ENCODE measurements at places on chromosomes 1 and 21. TPM values are rescaled to one million over a fixed set of nuclear protein-coding genes. Genes with fewer than 3 reads are reported as not detected.
A peak's percentile ranks its signal among the peaks of the same experiment; 100 is the strongest.

DNA sequence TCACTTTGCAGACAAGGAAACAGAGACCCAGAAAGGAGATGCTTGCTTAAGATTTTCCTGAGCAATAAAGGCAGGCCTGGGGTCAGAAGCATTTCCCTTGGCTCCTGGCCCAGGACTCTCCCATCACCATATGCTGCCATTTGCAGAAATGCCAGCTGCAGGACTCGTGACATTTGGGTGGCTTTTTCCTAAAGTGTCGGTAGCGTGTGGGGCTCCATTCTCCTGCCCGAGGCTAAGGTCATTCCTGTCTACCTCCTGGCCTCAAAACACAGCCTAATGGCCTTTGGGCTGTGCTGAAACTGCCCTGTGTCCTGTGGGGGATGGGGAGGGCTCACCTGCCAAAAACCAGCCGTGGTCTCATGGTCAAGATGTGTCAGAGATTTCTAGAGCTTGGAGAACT lies 216.1 kb upstream of the EDN2 start:
- H3K4me3 ChIP-seq = no peak overlapping the region
- no peak overlapping the region for H3K27ac ChIP-seq
- no peaks in the 10 kb centered on the region for H3K36me3 ChIP-seq
- H3K4me1 ChIP-seq = no peaks in the 10 kb centered on the region

GRCh38 chr1:156781585-156782186 lies 14.4 kb downstream of the PRCC start:
- H3K27ac ChIP-seq = no peak overlapping the region
- peaks cover 5% of the 10 kb centered on the region for H3K36me3 ChIP-seq
- H3K4me1 ChIP-seq = peaks cover 8% of the 10 kb centered on the region

GRCh38 chr1:75980972-75981897 lies 49.0 kb upstream of the ASB17 start:
- H3K36me3 ChIP-seq = no peaks in the 10 kb centered on the region
- H3K27me3 ChIP-seq = no peaks in the 10 kb centered on the region
- H3K27ac ChIP-seq = no peak overlapping the region
- H3K4me3 ChIP-seq = no peak overlapping the region

DNA sequence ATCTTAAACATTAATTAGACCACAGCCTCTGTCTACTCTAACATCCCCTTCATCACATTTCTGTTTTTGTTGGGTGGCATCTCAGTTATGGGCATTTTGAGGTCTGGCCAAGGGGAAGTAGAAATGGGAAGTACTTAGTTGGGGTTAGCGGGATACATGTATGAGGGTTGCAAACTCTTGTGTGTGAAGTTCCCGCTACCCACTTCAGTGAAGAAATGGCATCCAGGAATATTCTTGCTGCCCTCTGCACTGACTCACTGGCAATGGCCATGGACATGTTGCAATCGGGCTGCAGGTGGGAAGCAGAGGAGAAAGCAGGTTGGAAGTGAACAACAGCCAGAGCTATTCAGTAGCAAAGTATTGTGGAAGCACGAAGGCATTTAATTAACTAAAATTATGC lies 7.4 kb downstream of the CD48 start:
- no peaks in the 10 kb centered on the region for H3K36me3 ChIP-seq
- peaks cover 8% of the 10 kb centered on the region for H3K27me3 ChIP-seq
- no peak for DNase-seq
- H3K4me1 ChIP-seq = no peaks in the 10 kb centered on the region

GRCh38 chr1:53470155-53470554 lies 11.0 kb downstream of the DMRTB1 start:
- H3K4me1 ChIP-seq = peaks cover 3% of the 10 kb centered on the region
- no peak overlapping the region for H3K27ac ChIP-seq

DNA sequence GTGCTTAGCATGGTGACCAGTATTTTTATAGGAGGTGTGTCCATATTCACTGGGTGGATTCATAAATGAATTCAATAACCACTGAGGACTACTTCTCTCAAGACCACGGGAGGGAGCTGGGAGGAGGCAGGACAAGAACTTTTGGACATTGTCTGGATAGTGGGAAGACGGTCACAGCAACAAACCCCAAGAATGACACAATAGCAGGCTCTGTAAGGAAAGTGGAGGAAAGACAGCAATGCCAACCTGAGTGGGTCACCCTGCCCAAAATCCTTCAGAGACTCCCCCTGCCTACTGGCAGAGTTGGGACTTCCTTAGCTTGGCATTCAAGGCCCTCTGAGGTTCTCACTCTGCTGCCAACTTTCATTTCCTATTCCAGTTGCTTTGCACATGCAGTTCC lies 42.0 kb downstream of the GLIS1 start:
- H3K36me3 ChIP-seq = peaks cover 9% of the 10 kb centered on the region
- no peak overlapping the region for H3K27ac ChIP-seq
- H3K4me3 ChIP-seq = peak overlapping the region; percentile 3
- no peak for DNase-seq
- no peaks in the 10 kb centered on the region for H3K27me3 ChIP-seq

GRCh38 chr1:150516616-150517015 lies 1.1 kb downstream of the FALEC start:
- peaks cover 13% of the 10 kb centered on the region for H3K4me1 ChIP-seq
- no peak for DNase-seq
- no peaks in the 10 kb centered on the region for H3K27me3 ChIP-seq
- H3K36me3 ChIP-seq = peaks cover 6% of the 10 kb centered on the region
- H3K27ac ChIP-seq = no peak overlapping the region

- H3K4me3 ChIP-seq = no peak overlapping the region
- H3K4me1 ChIP-seq = no peaks in the 10 kb centered on the region
- peaks cover 12% of the 10 kb centered on the region for H3K27me3 ChIP-seq
- no peak for DNase-seq
- H3K36me3 ChIP-seq = no peaks in the 10 kb centered on the region
Measured at GRCh38 chr1:169906938-169907337, 13.2 kb upstream of the SCYL3 start.

DNA sequence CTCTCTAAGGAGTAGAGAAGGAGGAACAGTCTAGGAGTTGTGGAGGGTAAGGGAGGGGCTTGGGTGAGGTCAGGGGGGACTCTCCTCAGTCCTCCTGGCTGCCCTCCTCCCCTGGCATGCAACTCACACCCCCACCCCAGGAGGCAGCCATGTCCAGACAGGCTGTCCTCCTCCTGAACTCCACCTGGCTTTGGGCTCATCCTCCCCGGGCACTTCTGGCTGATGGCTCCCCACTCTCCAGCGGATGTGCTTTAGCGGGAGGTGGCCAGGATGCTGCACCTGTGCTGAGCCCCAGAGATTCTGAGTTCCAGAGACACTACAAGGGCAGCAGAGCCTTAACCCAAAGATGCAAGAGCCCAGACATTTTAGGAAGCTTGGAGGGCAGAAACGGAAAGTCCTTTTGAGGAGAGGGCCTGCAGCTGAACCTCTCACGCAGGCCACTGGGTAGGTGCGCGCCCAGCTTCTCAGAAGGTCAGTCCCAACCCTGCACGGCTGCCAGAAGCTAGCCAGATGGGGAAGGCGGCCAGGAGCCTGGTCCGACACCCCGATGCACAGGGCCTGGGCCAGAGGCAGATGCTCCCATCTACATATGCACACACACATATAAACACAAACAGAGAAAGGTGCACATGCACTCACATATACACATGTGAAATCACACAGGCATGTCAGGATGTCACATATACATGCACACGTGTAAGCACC lies 83.4 kb downstream of the PDE9A start:
- peaks cover 7% of the 10 kb centered on the region for H3K4me1 ChIP-seq
- H3K27ac ChIP-seq = no peak overlapping the region
- peaks cover 2% of the 10 kb centered on the region for H3K27me3 ChIP-seq
- DNase-seq = no peak
- no peak overlapping the region for H3K4me3 ChIP-seq

DNA sequence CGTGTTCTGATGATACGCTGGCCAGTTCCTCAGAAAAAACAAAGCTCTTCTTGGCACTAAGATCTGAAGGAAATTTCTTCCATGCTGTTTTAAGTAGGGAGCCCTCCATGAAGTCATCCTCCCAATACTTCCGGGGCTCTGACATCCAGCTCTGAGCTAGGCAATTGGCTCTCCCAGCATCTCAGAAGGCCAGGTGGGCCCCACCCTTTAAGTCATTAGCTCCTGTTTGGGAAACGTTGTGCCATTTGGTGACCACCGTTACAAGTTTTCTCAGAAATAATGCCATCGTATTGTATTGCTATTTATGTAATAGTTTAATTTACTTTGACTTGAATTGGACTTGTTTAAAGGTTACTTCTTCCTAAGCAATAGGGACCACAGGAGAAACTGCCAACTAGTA lies 130.3 kb upstream of the EDN2 start:
- no peak overlapping the region for H3K4me3 ChIP-seq
- DNase-seq = peak; percentile 25
- no peaks in the 10 kb centered on the region for H3K27me3 ChIP-seq
- H3K4me1 ChIP-seq = peaks cover 4% of the 10 kb centered on the region

DNA sequence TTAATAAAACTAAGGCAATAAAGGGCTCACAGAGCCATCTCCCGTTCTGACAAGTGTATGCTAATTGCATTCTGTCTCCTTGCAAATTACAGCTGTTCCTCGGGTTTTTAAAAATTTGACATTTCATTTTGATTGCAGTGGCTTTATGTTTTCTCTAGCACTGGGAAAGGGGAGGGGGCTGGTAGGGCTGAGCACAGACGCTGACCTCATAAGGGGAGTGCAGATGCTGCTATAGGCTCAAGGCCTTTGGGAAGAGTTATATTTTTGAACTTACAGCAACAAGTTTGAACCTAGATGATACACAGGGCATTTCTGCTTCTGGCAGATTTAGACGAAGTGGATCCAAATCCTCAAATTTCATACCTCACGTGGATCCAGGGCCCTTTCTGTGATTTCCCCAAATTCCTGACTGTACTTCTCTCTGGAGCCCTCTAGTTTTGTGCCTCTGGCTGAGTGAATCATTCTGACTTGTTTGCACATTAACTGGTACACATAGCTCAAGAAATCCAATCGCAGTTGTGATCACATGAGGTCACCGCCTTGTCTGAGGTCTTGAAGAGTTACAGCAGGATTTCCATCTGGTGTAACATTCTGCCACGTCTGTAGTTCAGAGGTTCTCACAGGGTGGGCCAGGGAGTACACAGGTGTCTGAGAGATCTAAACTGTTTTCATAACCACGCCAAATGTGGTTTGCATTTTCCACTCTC lies 230.3 kb downstream of the C1orf94 start:
- H3K27me3 ChIP-seq = no peaks in the 10 kb centered on the region
- H3K4me3 ChIP-seq = no peak overlapping the region
- no peak for DNase-seq
- no peaks in the 10 kb centered on the region for H3K4me1 ChIP-seq

DNA sequence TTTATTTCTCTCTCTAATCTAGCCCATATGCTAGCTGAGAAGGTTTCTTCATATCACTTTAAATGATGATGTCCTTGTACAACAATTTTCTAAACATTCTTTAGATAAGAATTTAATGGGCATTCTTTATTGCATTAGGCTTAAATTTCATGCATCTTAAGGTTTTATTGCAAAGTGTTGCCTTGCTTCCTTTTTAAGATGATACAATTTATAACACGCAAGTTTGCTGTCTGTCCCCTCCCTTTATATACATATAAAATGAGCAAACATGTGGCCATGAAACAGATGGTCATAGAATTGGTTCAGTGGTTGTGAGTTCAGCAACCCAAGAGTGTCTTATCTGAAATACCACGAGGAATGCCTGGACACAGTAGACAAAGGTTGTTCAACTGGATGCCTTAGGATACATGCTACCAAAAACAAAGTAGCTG lies 12.1 kb downstream of the NBPF3 start:
- H3K27ac ChIP-seq = peak overlapping the region; percentile 86
- peaks cover 20% of the 10 kb centered on the region for H3K36me3 ChIP-seq
- no peak for DNase-seq

- H3K36me3 ChIP-seq = no peaks in the 10 kb centered on the region
- peaks cover 5% of the 10 kb centered on the region for H3K4me1 ChIP-seq
- no peak overlapping the region for H3K27ac ChIP-seq
- H3K27me3 ChIP-seq = no peaks in the 10 kb centered on the region
- no peak overlapping the region for H3K4me3 ChIP-seq
- no peak for DNase-seq
Measured at GRCh38 chr21:28725396-28725795, 267.3 kb downstream of the LTN1 start.

- no peaks in the 10 kb centered on the region for H3K27me3 ChIP-seq
- H3K4me1 ChIP-seq = peaks cover 23% of the 10 kb centered on the region
- no peaks in the 10 kb centered on the region for H3K36me3 ChIP-seq
Measured at GRCh38 chr1:83546874-83547273, 452.1 kb downstream of the TTLL7 start.

- H3K27me3 ChIP-seq = peaks cover 35% of the 10 kb centered on the region
- H3K36me3 ChIP-seq = no peaks in the 10 kb centered on the region
- no peak overlapping the region for H3K27ac ChIP-seq
- no peak for DNase-seq
Measured at GRCh38 chr1:30680429-30680828, 43.0 kb downstream of the MATN1 start.

- no peak overlapping the region for H3K4me3 ChIP-seq
- peaks cover 2% of the 10 kb centered on the region for H3K36me3 ChIP-seq
- peaks cover 30% of the 10 kb centered on the region for H3K4me1 ChIP-seq
- H3K27ac ChIP-seq = peak overlapping the region; percentile 76
- no peak for DNase-seq
Measured at GRCh38 chr1:55987491-55988249, 591.7 kb downstream of the PLPP3 start.

- H3K27me3 ChIP-seq = peaks cover 13% of the 10 kb centered on the region
- peak; percentile 75 for DNase-seq
- no peak overlapping the region for H3K4me3 ChIP-seq
- H3K4me1 ChIP-seq = no peaks in the 10 kb centered on the region
Measured at GRCh38 chr21:45736042-45736689, 92.6 kb downstream of the PCBP3 start.

GRCh38 chr1:41842326-41842725 lies 76.4 kb downstream of the HIVEP3 start:
- H3K27me3 ChIP-seq = no peaks in the 10 kb centered on the region
- peaks cover 15% of the 10 kb centered on the region for H3K4me1 ChIP-seq
- H3K27ac ChIP-seq = no peak overlapping the region

- H3K36me3 ChIP-seq = no peaks in the 10 kb centered on the region
- H3K27ac ChIP-seq = no peak overlapping the region
Measured at GRCh38 chr1:154791292-154792166, 78.6 kb downstream of the KCNN3 start.

DNA sequence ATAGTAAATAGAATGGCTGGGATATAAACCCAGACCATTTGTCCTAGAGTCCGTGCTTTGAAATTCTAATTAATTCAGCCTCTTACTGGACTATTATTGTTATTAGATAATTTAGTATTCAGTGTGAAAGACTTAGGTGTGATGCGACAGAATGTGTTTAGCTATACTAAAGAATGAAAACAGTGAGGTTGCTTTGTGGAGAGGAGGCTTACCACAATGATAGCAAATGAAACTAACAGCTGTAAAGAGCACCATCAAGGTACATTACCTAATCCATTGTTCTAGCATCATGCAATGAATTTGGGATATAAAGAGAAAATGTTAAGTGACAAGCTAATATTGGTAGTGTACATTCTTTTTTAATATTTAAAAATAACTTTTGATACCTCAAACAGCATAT lies 911.1 kb downstream of the KCNT2 start:
- H3K27me3 ChIP-seq = no peaks in the 10 kb centered on the region
- no peak overlapping the region for H3K4me3 ChIP-seq
- no peak overlapping the region for H3K27ac ChIP-seq

- no peak overlapping the region for H3K4me3 ChIP-seq
- no peaks in the 10 kb centered on the region for H3K27me3 ChIP-seq
- H3K27ac ChIP-seq = no peak overlapping the region
Measured at GRCh38 chr1:34617321-34618118, 137.3 kb upstream of the GJB5 start.

Gene RIMKLA
- total RNA-seq = not detected

Gene RGS18
- not detected for total RNA-seq

Gene FNDC5
- 2.0 TPM for total RNA-seq

Gene SLC35D1
- 9.6 TPM for total RNA-seq

Gene GPR161
- 38.5 TPM for total RNA-seq

Gene TMEM125
- total RNA-seq = not detected

Gene RGS8
- total RNA-seq = not detected

Gene DNASE2B
- total RNA-seq = not detected

Gene MPL
- not detected for total RNA-seq

Gene PLPP3
- 157 TPM for total RNA-seq
